RCC 7860 (cell line): ENCODE measurements at places on chromosomes 3 and 15.
A peak's percentile ranks its signal among the peaks of the same experiment; 100 is the strongest.

DNA sequence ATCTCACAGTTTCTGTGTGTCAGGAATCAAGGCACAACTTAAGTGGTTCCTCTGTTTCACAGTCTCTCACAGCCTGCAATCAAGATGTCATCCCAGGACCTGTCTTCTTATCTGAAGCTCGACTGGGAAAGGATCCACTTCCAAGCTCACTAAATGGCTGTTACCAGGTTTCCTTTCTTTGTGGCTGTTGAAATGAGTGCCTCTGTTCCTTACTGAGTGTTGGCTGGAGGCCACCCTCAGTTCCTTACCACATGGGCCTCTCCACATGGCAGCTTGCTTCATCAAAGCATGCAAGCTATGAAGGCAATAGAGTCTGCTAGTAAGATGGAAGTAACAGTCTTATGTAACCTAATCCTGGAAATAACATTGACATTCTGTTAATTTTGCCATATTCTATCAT, 174.0 kb downstream of the ERC2 start:
- DNase-seq, result no peak

DNA sequence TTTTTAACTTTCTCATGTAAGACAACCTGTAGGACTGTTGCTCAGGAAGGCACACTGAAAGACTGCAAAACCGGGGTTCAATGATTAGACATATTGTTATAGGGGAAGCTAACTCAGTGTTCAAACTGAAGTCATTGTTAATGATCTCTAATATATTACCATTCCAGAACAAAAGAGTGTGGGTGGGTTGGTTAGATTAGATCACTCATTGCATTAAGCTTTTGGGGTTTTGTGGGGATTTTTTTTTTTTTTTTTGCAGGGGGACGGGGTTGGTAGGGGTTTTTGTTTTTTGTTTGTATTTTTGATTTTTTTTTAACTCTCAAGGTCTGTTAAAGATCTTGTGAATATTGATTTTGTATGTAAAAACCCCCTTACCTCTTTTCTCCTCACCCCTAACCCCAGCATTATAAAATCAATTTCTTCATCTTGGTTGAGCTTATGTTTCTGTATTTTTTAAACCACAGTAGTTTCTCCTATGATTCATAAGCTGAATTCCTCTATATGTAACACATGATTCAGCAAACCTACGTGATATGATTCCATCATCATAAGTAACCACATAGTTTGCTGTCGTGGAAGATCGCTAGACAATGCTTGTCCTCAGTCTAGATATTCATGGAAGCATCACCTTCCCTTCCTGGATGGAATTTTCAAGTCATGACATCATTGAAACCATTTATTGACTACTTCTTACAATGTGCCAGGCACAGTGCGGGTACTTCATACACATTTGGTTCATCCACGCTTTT, 544.1 kb upstream of the MDFIC2 start:
- peak; percentile 91 for DNase-seq

DNA sequence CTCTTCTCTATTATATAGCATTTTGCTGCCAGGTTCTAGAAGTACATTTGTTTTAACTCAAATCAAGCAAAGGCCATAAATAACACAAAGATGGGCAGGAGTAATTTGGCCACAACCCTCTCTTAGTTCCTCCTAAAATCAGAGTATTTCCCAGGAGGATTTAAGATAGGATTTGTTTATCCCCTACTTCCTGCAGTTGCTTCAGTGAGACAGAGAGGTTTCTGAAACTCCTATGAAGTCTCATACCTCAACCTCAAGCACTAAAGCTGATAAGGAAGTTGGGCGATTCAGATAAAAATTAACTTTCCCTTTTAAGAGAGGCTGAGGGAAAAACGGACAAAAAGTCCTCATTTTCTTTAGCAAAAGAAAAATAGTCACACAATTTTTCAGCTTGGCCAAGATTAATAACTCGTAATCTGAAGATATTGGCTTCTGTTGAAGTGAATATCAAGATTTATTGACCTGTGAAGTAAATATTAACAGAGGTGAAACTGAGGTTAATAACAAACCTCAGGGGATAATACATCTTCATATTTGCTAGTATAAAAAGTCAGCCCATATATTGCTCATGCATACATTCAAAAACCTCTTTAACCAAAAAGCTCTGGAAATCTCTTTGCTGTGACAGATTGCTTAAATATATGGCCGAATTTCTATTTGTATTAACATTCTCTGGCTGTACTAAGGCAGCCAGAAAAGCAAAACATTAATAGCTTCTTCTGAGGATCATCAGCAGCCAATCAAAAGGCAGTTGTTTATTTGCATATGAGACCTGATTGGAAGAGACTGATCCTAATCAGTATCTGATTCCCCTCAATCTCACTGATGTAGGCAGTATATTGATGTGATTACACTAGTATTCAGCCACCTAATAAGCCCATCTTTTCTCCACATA, 90.6 kb upstream of the GADL1 start:
- DNase-seq, result peak; percentile 16

DNA sequence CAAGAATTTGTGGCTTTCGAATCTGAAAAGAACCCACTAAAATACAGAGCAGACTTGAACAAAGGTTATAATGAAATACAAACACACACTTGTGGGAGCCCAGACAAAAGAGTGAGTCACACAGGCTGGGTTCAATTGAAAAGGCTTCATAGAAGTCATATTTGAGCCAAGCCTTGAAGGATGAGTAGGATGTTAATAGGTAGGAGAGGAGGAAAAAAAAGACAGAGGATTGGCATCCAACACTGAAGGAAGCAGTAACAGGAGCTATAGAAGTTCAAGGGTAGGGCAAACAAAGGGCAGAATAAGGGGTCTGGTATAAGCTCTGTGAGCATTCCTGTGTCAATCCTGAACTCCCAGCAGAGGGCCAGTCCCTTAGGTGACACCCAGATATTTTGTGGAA, 325.4 kb downstream of the FOXP1 start:
- DNase-seq, result peak; percentile 43

DNA sequence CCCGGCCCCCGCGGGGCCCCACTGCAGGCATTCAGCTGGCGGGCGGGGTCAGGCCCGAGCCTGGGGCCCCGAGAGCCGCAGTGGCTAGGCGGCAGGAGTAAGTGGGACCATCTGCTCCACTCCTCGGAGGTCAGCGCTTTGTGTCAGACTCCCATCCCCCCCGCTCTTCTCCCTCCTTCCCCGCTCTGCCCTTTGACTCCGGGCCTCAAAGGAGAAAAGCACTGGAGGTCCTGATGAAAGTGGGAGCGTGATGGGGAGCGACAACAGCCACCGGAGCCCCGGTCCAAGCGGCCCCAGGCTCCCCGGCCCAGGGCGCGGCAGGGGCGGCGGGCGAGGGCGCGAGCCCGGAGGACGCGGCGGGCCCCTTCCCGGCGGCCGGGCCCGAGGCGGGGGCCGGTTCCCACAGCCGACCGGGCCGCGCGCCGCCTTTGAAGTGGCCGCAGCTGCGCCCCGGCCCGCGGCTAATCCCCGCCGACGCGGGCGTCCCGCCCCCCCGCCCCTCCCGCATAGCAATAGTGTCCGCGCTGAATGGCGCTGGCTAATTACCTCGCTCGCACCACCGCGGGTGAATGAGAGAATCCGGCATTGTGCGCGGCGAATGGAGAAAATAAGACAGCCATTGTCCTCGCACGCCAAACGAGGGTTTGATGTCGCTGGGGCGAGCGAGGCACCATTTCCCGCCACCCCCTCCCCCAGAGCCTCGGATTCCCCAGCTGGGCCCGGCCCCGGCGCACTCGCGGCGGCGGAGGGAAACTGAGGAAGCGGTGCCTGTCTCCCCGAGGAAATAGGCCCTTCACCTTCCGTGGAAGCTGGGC, 22.4 kb downstream of the IGDCC3 start:
- no peak for DNase-seq

DNA sequence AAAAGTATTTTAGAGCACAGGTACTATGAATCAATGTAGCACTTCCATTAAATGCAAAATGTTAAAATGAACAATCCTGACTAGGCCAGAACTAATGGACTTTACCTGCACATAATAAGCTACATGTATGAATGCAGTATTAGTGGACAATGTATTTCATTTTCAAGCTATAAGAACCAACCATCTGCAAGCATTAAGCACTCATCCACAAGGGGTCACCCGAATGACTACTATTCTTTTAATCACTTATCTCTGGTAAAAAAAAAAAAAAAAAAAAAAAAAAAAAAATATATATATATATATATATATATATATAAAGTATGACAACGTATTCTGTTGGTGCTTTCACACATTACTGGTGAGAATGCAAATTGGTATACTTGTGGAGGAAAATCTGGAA, 7.2 kb downstream of the HERC1 start:
- no peak for DNase-seq

GRCh38 chr15:97146929-97147870, 813.3 kb upstream of the ARRDC4 start:
- no peak for DNase-seq
